Activated T-cell treated with anti-CD3 and anti-CD28 coated beads, Interleukin-2, amount 50 U/mL, for 72 hours (primary cell): ENCODE measurements at places on chromosomes 13 and 19.
A peak's percentile ranks its signal among the peaks of the same experiment; 100 is the strongest.

- no peaks in the 10 kb centered on the region for H3K36me3 ChIP-seq
- H3K27me3 ChIP-seq: peaks cover 31% of the 10 kb centered on the region
- H3K4me3 ChIP-seq: peak overlapping the region; percentile 23
- H3K4me1 ChIP-seq: peaks cover 8% of the 10 kb centered on the region
- no peak overlapping the region for H3K27ac ChIP-seq
These were observed 118.8 kb downstream of the EFNB2 start for GRCh38 chr13:106416645-106417044.

- no peaks in the 10 kb centered on the region for H3K27me3 ChIP-seq
- no peak overlapping the region for H3K4me3 ChIP-seq
- no peak for DNase-seq
- H3K36me3 ChIP-seq: peaks cover 29% of the 10 kb centered on the region
- H3K27ac ChIP-seq: no peak overlapping the region
These were observed 12.9 kb downstream of the CC2D1A start for GRCh38 chr19:13918726-13919411.

DNA sequence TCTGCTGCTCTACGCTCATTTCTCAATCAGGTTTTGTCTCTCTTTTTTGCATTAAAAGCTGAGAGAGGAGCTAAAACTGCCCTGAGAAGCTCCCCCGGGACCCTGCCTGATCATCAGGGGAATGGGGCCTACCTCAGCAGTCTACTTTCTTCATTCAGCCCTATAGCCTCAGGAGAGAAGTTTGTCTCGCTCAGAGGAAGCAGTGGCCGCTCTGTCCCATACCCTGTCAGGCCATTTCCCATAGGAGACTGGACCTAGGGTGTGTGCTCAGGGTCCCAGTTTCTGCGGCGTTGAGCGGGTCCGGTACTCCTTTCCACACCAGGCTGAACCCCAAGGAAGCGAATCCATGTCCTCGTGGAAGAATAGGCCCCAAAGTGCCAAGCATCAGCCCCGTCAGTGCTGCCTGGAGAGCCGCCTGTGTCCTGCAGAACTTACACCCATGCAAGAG lies 21.7 kb downstream of the UBE2L5 start:
- H3K27ac ChIP-seq: no peak overlapping the region
- H3K4me3 ChIP-seq: no peak overlapping the region
- peaks cover 24% of the 10 kb centered on the region for H3K4me1 ChIP-seq
- H3K36me3 ChIP-seq: no peaks in the 10 kb centered on the region
- no peak for DNase-seq
- H3K27me3 ChIP-seq: peaks cover 13% of the 10 kb centered on the region

GRCh38 chr19:15636026-15636425 lies 4.7 kb upstream of the CYP4F3 start:
- H3K4me1 ChIP-seq: no peaks in the 10 kb centered on the region
- no peak overlapping the region for H3K27ac ChIP-seq
- no peak overlapping the region for H3K4me3 ChIP-seq
- no peak for DNase-seq

GRCh38 chr19:15014579-15014978 lies 34.7 kb upstream of the CASP14 start:
- H3K36me3 ChIP-seq: no peaks in the 10 kb centered on the region
- no peak overlapping the region for H3K4me3 ChIP-seq
- H3K27ac ChIP-seq: no peak overlapping the region
- H3K4me1 ChIP-seq: no peaks in the 10 kb centered on the region
- no peak for DNase-seq
- H3K27me3 ChIP-seq: peaks cover 40% of the 10 kb centered on the region

DNA sequence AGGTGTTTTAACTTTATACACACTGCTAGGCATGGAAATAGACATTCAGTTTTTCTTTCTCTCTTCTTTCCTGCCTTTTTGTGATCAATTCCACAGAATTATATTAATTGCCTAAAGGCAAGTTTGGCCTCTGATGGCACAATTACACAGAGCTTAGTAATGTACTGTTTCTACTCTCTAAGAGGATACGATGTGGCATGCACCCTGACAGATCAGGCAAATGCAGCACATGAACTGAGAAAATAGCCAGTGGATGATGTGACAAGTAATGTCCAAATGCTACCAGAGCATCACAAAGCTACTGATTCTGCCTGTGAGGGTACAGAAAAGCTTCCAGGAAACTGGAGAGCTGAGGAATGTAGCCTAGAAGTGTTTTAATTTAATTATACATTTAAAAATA lies 233.8 kb upstream of the PRR20A start:
- DNase-seq: no peak
- H3K36me3 ChIP-seq: no peaks in the 10 kb centered on the region
- H3K4me3 ChIP-seq: no peak overlapping the region
- H3K27me3 ChIP-seq: no peaks in the 10 kb centered on the region
- no peak overlapping the region for H3K27ac ChIP-seq
- no peaks in the 10 kb centered on the region for H3K4me1 ChIP-seq

GRCh38 chr13:51524829-51525566 lies 59.3 kb upstream of the WDFY2 start:
- H3K4me3 ChIP-seq: no peak overlapping the region
- H3K4me1 ChIP-seq: peaks cover 6% of the 10 kb centered on the region
- H3K27me3 ChIP-seq: no peaks in the 10 kb centered on the region
- no peak overlapping the region for H3K27ac ChIP-seq
- H3K36me3 ChIP-seq: peaks cover 1% of the 10 kb centered on the region

DNA sequence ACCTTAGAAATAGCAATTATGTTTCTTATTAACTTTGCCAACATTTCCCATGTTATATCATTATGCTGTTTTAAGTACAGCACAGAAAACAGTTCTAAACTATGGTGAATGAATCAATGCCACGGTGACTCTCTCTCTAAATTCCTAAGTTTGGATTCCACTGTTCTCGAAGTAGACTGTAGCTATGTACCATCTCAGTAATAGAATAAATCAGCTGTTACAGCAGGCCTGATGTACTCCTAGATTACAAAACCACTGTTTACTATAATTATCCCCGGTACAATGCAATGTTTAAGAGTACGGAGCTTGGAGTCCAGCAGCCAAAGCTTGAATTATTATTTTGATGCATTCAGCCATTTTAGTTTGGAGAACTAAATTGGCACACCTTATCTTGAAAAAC lies 476.3 kb upstream of the SLITRK1 start:
- no peaks in the 10 kb centered on the region for H3K4me1 ChIP-seq
- no peaks in the 10 kb centered on the region for H3K27me3 ChIP-seq
- no peaks in the 10 kb centered on the region for H3K36me3 ChIP-seq
- H3K27ac ChIP-seq: no peak overlapping the region
- DNase-seq: no peak
